ENCODE measurements at places on chromosomes 3 and 15. TPM values are rescaled to one million over a fixed set of nuclear protein-coding genes. Genes with fewer than 3 reads are reported as not detected.

SPTBN5 gene
- 2.7 TPM for total RNA-seq

DNA sequence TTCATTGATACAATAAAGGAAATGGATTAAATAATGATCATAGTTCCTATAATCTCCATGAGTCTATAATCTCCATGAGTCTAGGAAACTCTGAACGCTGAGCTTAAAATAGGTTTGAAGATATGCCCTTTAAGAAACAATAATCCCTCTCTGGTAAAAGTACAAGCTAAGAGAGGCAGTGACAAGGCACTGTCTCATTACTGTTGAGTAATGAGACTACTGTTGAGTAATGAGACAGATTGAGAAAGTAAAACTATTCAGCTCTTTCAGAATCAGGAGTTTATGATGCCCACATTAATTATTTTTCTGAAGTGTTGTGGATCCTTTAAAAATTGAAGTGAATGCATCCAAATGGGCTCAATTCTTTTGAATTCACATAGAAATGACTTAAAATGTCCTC lies 235.5 kb upstream of the THRB start:
- DNase-seq, result no peak

DNA sequence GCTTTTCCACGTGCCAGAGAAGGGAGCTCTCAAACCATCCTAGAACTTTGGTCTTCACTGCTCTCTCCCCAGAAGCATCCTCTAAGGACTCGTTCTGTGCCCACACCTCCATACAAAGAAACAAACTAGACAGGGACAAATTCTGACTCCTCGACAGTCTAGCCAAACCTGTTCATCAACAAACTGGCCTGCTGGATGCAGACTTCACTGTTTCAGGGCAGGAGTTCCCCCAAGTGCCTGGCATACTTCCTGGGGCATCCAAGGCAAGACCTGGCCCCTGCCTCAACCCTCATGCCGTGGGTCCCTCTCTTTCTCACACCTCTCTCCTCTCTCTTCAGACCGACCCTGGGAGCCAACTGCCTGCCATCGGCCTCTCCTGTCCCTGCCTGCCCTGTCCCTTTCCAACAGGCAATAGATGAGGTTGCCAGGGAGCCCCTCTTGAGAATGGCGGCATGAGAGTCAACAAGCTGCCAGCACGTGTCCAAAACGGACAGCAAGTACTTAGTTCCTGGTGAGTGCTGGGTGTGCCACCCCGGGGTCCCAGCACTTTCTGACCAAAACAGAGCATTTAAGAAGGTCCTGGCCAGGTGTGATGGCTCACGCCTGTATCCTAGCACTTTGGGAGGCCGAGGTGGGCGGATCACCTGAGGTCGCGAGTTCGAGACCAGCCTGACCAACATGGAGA lies 79.1 kb upstream of the HES1 start:
- no peak for DNase-seq

DNA sequence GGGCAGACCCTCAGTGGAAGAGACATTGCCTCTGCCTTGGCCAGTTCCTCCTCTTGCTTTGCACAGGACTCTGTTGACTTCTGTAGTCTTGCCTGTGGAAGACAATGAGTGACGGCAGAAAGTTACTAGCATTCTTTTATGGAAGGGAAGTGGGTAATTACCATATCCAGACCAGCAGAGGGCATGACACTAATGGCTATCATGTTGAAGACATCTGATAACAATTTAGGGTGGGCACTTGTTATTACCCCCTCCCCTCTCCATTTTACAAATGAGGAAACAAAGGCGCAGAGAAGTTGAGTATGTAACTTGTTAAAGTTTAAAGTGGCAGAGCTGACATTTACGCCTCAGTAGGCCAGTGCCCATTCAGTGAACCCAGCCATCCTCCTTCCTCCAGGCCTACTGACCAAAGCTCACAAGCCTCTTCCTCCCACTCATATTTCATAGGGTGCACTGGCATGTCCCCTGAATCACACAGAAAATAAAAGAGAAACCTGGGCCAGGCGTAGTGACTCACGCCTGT lies 48.2 kb upstream of the FMN1 start:
- DNase-seq, result no peak
